Right forelimb (tissue), 1 donor: ENCODE measurements at places on chromosomes 5 and 9.

DNA sequence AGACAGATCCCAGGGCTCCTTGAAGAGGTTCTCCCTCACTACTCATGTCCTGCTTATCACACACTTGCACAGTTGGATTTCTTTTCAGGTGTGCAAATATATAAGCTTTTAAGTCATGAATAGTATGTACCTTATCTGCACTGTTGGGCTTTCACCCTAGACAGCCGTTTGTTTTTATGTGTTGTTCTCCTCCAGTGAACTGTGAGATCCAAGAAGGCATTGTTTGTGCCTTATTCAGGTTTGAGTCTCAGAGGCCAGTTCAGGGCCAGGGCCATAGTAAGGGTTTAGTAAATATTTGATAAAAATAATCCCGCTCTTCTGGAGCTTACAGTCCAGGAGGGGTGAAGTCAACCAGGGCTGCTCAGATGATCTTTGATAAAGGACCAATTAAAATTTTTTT lies 480.0 kb downstream of the TMEM38B start:
- DNase-seq, result no peak

DNA sequence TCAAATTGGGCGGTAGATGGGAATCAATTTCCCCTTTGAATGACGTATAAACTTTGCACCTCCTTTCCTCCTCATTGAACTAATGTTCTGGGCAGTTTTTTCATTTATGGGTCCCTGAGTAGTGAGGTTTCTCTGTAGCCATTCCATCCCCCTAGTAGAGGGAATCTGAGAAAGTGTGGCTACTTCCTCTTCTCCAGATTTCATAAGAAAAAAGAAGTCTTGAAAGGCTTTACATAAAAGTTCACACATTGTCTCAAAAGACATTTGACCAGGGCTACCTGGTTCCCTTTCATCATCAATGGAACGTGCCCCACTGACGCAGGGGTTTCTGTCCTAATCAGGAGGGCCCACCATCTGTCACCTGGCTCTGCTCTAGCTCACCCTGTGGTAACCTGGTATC lies 57.3 kb downstream of the CTSL start:
- DNase-seq, result no peak

GRCh38 chr9:18580151-18580550 lies 106.2 kb downstream of the ADAMTSL1 start:
- no peak for DNase-seq

DNA sequence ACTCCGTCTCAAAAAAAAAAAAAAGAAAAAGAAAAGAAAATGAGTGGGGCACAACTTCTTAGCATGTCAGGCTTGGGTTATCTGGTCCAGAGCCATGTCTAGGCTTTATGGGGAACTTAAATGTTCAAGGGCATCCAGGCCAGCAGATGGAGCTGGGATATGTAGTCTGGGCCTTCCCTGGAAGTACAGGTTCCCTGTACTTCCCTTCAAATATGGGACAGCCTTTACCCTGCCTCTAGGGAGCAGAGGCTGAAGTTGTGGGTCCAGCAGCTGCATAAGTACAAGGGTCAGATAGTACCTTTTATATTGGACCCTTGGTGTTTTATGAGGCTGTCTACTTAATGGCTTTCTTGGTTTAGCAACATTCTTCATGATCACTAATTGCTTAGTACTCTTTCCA lies 42.1 kb downstream of the FAF2 start:
- no peak for DNase-seq

DNA sequence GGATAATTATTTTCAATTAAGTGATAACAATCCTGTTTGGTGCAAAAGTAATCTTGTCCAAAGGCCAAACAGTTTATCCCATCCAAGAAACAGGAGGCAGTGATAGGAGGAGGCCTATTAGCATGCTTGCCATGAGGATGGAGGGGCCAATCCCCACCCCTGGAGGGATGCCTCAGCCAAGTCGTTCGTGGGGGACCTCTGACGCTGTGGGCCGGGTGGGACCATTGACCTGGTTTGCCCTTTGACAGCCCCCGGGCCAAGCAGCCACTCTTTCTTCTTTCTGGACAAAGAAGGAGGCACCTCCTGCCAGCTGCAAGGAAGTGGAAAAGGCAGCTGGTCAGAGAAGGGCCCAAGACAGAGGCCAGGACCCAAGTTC lies 39.5 kb upstream of the GRHPR start:
- no peak for DNase-seq

- DNase-seq, result no peak
Observed at GRCh38 chr9:109953813-109954497, 174.0 kb downstream of the PALM2AKAP2 start.

- no peak for DNase-seq
Observed at GRCh38 chr9:94554439-94555331, at the start of gene PCAT7. Gene PCAT7 (plus strand): TSS chr9:94555083.

DNA sequence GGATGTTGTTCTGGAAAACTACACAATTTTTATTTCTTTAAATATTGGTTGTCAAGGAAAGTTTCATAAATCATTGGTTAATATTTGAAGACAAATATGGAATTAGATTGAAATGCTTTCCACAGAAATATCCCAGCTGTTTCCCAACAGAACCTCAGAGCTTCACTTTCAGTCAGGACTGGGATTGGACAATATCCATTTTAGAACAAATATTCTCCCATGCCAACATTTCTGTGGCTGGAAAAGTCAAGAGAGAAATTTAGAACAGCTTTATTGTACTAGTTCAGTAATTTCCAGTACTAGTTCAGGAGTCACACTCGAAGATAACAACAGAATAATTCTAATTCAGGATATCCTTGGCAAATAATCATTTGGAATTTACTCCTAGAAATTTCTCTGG lies 116.1 kb upstream of the TUT7 start:
- DNase-seq, result no peak

GRCh38 chr9:74499111-74499601 lies 2.0 kb downstream of the RORB start:
- DNase-seq, result peak; percentile 45

- DNase-seq, result no peak
Observed at GRCh38 chr5:92778261-92778660, 802.8 kb downstream of the NR2F1-AS1 start.

DNA sequence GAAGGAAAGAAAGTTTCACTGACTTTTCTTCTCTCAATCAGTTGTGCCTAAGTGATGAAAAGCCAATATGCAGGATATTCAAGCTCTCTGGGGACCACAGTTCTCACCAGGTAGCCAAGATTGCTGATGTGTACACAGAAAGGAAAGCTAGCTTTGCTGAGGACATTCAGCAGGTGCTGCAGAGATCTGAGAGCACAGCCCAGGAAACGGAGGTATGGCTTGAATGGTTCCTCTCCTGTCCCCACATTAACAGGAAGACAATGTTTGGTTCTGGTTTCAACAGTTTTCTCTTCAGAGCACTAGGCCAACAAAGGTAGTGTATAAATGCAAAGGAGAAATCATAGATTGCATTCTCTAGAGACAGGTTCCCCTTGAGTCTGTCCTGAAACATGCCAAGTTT lies 69.6 kb downstream of the PTPDC1 start:
- no peak for DNase-seq

- DNase-seq, result no peak
Observed at GRCh38 chr9:30661925-30662324, 1722.5 kb upstream of the ACO1 start.

GRCh38 chr9:121322037-121322736 lies 47.9 kb downstream of the STOM start:
- no peak for DNase-seq

- peak; percentile 57 for DNase-seq
Observed at GRCh38 chr9:127397646-127398274, 791 bp downstream of the SLC2A8 start.

DNA sequence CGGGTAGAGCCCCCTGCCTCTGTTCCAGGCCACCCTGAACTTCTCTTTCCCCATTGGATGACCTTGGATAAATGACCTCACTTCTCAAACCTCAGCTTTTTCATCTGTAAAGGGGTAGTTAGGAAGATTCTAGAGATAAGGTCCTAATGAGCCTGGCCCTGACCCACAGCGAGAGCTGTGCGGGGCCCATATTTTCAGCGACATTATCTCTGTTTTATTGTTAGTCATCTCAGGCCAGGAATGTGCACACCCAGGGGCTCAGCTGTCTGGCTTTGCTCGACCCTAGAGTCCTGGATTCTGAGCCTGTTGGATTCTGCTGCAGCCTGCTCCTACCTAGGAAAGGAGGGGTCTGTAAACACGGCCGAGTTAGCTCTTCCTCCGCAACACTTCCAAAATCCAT lies 81.2 kb upstream of the LMX1B start:
- DNase-seq, result no peak

DNA sequence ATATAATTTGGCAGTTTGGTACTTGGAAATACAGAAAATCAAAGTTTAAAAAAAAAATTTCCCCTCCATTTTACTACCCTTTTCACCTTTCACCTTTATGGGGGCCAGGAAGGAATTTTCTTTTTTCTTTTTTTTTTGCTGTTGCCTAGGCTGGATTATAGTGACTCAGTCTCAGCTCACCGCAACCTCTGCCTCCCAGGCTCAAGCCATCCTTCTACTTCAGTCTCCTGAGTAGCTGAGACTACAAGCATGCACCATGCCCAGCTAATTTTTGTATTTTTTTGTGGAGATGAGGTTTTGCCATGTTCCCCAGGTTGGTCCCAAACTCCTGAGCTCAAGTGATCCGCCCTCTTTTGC lies 9.1 kb downstream of the CHMP5 start:
- DNase-seq, result no peak

- DNase-seq, result no peak
Observed at GRCh38 chr9:72139226-72139625, 10.0 kb upstream of the GDA start.

GRCh38 chr5:160657068-160657507 lies 194.9 kb downstream of the ATP10B start:
- DNase-seq, result no peak

GRCh38 chr5:157050050-157050449 lies 8.9 kb downstream of the HAVCR1 start:
- no peak for DNase-seq

DNA sequence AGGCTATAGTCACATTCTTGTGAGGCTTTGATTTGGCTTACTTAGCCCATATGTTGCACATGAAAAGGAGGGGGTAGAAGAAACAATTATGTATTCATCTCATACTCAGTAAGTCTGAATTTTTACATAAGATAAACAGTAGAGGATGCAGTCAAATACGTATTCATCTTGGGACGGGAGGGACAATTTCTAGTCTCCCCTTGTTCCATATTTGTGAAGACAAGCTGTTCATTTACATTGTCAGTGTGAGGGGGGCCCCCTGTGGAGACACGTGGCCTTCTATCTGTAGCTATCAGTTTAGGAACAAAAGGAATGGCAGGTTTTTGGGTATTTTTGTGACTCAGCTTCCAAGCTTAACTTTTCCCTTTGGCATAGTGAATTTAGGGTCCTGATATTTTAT lies 49.2 kb upstream of the PPP1R2B start:
- DNase-seq, result no peak

- DNase-seq, result no peak
Observed at GRCh38 chr5:164869325-164869724, 1363.9 kb downstream of the MAT2B start.

- no peak for DNase-seq
Observed at GRCh38 chr9:107386396-107386795, 103.2 kb downstream of the KLF4 start.

DNA sequence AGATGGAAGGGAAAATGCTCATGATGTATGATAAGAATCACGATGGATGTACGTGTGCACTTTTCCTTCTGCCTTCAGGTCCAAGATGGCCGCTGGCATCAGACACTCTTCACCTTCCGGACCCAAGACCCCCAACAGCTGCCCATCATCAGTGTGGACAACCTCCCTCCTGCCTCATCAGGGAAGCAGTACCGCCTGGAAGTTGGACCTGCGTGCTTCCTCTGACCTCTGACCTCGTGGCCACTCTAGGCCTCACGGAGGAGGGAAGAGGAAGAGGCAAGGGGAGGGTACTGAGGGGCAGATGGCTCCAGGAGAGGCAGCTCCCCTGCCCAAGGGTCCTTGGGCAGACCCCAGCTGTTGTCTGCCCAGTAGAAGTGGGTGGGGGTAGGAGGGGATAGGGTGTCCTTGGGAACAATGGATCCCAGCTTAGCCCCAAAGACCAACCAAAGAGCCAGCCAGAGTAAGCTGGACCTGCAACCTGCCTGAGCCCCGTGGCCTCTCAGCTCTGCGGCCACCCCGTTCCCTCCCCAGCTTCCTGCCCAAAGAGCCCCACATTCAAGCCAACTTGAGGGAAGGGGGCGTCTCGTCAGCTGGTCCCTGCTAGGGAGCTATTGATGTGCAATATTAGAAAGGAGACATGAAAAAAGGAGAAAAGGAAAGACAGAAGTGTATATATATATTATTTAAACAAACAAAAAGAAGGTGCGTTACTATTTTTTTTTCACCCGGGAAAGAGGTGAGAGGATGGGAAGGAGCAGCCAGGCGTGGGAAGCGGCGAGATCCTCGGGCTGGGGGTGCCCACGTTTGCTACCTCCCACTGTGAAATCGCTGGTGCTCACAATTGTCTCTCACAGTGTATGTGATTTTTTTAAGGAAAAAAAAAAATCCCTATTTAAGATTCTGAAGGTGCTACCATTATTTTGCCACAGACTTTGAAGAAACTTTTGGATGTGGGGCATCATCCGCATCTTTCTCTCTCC lies 12.1 kb upstream of the ORM1 start:
- DNase-seq, result peak; percentile 32

GRCh38 chr5:4584982-4585381 lies 555.1 kb upstream of the ADAMTS16 start:
- DNase-seq, result no peak

DNA sequence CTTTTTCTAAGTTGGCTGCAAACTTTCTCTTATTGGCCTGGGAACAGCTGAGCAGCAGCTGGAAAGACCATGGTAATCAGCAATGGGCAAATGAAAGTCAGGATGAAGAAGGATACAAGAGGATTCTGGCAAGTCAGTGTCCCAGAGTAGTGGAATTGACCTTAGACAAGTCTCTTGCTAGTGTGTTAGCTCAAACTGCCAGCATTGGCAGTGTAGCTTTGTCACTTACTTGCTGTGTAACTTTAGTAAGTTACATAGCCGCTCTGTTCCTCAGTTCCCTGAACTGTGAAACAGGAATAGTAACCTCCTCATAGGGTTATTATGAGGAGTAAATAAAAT lies 3.6 kb downstream of the ALDH1A1 start:
- no peak for DNase-seq

DNA sequence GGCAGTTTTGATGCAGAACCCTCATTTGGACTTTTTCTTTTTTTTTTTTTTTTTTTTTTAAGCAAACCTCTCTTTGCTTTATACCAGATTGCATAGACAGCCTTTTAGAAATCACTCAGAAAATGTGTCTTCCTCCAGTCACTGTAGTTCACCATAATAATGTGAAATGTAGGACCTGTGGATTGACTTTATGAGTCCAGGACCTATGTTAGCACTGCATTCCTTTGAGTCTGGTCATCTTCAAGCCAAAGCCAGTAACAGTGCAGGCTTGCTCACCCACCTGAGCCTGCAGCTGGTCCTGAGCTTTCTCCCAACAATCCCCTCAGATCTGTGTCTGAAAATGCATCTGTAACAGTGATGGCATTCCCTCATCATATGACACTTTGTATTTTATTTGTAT lies 110.7 kb upstream of the NFIL3 start:
- DNase-seq, result no peak

- no peak for DNase-seq
Observed at GRCh38 chr5:84791138-84791537, 406.5 kb upstream of the EDIL3 start.

DNA sequence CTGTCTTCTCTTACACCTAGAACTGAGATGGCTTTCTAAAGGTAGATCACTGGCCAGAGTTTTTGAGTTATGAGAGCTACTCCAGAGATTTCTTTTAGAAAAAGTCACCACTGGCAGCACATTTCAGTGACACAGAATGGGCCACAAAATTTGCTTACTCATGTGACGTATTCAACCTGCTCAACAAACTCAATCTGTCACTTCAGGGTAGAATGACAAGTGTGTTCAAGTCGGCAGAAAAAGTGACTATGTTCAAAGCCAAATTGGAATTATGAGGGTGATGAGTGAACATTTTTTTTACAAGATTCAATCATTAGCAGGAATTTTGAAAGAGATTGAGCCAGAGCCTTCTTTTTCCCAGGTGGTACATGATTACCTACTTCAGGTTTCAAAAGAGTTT lies 46.5 kb downstream of the TAF11L14 start:
- no peak for DNase-seq
